ENCODE measurements at places on chromosomes 3 and 15.

DNA sequence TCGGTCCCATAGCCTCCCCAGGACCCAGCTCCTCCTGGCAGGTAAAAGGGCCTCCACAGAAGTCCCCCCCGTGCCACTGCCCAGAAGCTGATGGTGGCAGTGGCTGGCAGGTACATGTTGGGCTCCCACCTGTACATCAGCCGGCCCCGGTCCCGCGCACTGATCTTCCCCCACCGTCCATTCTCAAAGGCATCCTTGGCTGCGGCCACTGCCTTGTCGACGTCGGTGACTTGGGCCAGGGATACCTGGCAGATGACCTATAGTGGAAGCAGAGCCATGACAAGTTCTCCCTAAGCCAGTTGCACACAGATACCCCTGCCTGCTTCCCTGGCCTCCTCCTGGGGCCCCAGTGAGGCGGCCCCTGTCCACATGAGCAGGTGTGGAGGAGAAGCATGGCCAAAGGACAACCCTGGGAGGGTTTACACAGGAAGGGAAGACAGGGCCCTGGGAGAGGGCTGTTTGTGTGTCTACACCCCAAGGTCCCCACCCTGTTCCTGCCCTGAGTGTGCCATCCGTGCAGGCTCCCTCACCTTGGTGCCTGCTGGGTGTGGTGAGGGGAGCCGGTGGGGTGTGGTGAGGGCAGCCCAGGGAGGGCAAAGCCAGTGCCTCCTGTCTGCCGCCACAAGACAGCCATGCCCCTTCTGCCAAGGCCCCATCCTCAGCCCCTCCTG lies 44.8 kb downstream of the ALDH1L1 start:
- DNase-seq = no peak

DNA sequence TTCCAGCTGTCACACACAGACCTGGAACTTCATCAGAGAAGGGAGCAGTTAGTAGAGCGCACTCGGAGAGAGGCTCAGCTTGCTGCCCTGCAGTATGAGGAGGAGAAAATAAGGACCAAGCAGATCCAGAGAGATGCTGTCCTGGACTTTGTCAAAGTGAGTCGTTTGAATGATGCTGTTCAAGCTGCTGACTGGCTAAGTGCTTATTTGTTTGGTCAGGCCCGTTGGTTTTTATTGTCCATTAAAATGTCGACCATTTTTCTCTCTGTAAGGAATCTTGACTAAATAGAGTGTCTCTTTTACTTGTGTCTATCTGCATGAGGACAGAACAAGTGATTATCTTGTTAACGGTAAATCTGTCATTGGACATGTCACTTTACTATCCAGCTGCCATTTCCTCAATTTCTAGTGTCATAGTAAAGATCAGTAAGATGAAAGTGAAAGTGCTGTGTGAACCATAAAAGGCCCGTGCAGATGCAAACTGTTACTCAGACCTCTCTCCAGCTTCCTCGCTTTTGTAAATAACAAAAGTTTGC lies 56.9 kb downstream of the LRCH3 start:
- peak; percentile 71 for DNase-seq

DNA sequence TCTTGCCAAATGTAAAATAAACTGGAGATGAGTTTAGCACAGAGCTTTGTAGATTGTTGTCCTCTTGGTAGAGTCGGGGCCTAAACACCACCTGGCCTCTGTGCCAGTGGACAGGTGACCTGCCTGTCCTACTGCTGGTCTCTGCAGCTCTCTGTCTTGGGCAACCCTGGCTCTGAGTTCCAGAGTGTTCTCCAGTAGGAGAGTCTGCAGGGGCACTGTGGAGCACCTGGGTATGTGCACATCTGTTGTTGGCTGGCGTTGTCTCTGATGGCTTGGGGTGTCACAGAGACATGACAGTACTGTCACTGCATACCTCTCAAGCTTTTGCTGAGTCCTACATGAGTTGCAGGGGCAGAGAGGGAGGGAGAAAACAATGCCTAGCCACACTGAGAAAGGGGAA lies 112.6 kb downstream of the IGF1R start:
- no peak for DNase-seq

DNA sequence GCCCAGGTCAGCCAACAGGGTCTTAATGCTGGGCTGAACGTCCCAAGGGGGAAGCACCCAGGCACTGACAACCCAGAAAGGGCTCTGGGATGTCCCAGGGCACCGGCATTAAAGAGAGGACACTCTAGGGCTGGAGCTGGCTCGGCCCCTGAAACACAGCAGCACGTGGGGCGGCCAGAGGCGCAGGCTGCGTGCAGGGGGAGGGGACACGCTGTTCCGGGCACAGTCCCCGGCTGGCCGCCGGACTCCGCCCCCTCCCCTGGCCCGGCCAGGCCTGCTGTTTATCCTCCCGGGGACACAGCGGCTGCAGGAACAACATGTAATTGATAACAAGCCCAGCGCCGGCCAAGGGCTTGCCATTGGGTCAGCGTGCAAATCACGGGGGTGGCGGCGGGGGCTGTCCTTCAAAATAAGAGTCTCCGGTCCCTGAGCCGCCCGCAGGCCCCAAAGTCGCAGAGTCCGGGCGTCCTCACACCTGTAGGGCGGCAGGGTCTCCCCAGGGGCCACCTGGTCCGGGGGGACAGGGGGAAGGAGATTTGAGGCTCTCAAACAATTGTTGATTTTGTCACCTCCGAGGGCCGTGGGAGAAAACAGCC lies 1.3 kb downstream of the KLF15 start:
- DNase-seq = no peak

DNA sequence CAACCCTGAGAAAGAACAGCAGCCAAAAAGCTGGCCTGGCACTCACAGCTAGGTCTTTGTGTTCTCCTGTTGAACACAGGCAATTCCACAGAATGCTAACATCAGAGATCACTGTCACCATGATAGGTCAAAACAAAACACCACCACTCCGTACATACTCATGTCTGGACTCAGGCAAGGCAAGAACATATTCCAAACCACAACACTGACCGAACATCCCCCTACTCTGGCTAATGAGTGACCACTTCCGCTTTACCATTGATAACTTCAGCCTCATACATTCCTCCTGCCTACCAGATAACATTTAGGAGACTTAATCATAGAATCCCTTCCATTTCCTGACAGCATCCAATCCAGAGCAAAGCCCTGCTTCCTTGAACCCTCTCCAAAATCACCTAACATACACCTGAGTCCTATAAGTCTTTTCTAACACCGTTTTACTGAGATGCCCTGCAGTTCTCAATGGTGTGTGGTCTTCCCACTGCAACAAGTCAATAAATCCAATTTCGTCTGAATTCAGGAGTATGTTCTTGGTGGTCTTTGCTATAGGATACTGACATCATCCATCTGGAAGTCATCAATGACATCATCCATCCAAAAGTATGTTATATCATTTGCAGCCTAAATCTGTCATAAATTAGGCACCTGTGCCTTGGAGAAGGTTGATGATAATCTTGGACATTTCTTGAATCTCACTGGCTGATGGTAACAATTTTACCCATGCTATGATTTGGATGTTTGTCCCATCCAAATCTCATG lies 23.7 kb downstream of the RIOX2 start:
- DNase-seq = no peak
